ENCODE measurements at places on chromosomes 2 and 18.

GRCh38 chr18:41391616-41392595 lies 563.1 kb upstream of the PIK3C3 start:
- peak; percentile 33 for DNase-seq

DNA sequence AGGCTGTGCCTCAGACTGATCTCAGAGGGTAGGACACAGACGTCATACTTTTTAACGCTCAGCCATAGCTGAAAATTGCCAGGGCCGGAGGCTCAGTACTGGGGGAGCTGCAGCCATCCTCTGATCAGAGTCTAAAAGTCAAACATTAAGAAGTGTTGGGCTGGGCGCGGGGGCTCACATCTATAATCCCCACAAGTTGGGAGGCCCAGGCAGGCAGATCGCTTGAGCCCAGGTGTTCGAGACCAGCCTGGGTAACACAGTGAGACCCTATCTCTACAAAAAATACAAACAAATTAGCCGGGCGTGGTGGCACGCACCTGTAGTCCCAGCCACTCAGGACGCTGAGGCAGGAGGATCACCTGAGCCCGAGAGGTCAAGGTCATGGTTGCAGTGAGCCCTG lies 48.8 kb downstream of the FAM178B start:
- DNase-seq: no peak

DNA sequence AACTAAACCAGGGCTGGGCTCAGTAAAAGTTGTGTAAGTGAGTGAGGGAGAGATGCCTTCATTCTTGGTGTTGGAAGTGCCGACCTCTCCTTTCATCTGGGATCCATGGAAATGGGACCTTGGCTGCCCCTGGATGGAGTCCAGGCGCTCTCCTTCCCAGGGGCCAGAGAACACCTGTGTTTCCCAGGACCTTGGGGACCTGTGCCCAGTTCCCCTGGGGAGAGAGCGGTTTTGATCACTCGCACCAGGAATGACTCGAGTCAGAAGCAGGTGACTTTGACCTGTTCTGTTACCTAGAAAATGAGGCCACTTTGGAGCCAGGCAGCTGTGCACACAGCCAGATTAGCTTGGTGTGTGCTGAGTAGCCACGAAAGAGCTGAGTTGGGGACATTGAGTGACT lies 97.3 kb downstream of the SH3BP4 start:
- no peak for DNase-seq

DNA sequence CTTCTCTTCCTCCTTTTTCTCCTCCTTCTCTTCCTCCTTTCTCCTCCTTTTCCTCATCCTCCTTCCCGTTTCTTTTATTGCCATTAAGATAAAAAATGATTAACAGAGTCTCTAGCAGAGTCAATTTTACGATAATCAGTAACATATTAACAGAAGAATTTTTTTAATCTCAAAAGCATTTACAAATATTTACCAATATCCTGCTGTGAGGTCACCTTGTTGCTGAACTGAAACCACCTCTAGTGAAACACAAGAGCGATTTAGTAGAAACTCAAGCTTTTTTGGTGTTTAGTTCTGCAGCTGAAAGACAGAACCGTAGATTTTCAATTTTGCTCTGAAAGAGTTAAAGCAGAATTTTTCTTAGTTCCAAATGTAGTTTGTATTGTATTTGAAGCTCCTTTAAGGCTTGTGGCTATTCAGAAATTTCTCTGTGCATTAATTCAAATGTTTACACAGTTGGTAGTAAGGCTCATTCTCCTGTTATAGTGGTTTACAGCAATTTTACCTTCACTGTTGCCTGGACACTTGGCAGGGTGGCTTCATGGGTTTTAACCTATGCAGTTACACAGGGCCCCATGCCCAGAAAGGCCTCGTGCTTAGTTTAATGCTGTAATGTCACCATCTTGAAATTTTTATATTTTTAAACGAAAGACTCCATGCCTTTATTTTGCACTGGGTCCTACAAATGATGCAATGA lies 1106.6 kb upstream of the FAM98A start:
- no peak for DNase-seq

DNA sequence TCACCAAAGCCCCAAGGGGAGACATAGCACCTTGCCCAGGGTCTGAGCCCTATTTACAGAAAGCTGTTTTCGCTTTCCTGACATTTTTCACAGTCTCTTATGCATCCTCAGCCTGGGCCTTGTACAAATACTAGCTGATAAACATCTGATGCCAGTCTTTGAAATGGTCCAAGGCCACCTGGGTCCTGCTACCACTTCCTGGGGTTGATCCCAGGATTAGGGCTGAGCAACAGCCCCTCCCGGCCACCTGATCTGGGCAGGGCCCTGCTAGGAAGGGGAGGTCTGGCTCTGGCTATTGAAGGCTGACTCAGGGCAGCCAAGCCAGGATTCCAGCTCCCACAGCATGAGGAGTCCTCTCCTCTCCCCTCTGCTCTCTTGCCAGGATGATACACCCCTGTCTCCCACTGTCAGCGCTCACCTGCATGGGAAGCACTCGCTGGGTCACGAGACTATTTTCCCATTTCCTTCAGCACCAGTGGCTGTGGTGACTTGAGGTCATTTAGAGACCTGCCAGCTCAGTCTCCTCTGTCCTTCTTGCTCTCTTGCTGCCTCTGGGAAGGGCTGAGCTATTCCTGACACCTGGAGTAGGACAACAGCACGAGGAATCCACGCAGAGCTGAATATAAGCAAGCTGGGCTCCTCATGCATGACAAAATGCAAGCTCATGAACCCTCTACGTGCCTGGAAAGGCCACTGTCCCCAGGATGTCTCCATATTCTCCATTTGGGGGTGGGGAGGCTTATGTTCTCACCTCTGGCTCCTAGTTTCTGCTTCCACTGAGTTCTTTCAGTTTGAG lies 53.0 kb upstream of the LGALSL start:
- peak; percentile 55 for DNase-seq

DNA sequence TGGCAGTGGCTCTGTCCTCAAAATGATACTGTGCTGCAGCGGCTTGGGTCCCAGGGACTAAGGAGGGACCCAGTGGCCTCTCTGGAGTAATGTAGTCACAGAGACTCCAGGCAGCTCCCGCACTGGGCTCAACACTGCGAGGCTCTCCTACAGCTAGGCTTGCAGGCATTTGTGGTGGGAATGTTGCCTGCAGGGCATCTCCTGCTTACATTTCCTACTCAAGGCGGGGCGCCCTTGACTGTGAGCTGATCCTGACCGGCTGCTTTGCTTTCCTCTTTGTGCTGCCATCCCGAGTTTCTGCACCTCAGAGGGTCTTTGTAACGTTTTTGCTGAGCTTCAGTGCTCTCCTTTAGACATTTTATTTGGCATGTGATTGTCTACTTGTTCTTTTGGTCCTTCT lies 177.4 kb upstream of the FN1 start:
- DNase-seq: no peak

DNA sequence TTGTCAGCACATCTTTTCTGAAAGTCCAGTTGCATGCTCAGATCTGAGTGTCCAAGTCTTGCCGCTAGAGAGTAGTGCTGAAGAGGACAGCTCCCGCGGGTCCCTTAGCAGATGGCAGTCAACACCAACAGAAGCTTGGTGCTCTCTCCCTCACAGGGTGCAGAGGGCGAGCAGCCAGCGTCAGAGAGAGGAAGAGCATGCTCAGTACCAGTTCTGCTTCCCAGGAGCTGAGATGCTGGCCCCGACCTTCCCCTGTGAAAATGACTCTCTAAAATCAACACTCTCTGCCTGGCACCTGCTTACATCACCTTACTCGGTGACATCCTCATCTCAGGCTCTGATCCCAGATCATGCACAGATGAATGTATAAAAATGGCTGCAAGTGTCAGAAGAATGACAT lies 86.0 kb upstream of the TWIST2 start:
- no peak for DNase-seq

DNA sequence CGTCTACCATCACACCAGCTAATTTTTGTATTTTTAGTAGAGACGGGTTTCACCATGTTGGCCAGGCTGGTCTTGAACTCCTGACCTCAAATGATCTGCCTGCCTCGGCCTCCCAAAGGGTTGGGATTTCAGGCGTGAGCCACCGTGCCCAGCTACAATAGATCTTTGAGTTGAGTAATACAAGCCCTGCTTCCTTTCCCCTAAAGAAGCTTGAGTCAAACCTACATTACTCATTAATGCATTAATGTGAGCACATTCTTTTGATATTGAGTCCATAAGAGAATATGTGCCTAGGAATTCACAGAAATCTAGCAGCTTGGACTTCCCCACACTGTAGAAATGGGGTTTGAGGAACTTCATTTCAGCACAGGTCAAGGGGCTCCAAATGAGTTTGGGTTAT lies 39.6 kb downstream of the PSMG2 start:
- DNase-seq: no peak

DNA sequence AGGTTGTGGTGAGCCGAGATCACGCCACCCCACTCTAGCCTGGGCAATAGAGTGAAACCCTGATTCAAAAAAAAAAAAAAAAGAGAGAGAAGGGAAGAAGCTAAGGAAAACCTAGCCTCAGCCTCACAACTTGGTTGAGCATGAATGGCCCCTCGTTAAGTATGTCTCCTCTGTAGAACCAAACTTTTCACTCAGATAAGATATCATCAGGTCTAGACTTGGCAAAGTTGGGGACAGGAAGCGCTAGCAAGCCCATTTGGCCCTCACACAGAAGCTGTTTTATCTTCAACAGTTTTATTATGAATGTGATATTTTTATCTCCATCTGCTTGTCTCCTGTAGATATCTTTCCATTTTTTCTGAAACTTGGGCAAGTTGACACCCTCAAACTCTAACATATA lies 3.5 kb upstream of the ASXL2 start:
- no peak for DNase-seq

DNA sequence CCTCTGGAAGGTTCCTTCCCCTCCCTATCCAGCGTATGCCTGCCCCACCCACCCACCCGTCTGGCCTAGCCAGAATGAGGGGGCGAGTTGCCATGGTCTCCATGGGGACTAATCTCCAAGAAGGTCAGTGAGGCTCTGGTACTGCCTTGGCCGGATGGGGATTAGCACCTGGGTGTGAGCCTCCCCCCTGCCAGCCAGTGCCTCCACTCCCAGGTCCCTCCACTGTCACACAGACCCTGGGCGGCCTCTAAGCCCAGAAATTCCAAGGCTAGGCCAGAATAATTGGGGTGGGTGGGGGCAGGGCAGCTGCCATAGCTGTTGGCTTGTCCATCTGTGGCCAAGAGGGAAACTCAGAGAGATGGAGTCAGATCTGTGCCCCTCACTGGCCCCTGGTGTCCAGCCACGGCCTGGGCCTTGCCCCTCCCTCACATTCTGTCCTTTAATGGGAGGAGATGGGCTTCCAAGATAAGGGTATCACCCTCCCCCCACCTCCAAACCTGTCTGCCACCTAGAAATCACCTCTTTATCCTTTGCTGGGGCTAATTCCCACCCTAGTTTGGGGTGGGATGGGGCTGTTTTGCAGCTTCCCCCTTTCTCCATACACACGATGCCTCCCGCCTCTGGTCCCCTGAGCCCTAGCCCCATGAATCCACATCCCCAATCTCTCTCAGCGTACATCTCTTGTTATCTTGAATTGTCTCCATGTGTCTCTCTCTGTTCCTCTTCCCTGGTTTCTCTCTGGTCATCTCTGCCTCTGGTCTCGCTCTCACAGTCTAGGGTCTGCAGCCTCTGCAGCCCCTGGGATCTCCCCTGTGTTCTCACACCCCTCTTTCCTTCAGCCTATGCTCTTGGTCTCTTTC lies 6.0 kb upstream of the CRYBA2 start:
- DNase-seq: no peak

GRCh38 chr2:30747206-30747605 lies 60.0 kb downstream of the CAPN13 start:
- no peak for DNase-seq

DNA sequence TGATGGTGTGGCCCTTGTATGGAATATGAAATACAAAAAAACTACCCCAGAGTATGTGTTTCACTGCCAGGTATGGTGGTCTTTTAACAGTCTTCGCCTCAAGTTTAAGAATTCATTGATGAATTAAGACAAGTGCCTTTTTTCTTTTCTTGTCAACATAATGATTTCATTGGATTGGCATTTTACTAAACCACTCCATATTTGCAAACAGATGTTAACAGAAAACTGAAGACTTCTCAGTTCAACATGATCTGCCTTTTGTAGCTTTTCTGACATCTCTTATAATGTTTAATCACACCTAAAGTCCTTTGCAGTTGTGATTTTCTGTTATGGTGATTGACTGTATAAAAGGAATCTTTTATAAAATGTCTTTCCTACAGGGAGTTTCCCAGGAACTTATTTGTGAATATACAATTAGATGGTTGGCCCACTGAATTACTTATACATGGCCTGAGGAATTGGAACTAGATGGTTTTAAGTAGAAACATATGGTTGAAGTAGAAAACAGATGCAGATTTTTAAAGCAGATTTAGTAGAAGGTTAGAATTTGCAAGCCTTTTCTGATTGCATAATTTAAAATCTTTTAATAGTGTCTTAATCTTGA lies 39.7 kb downstream of the DYNC1I2 start:
- DNase-seq: no peak

DNA sequence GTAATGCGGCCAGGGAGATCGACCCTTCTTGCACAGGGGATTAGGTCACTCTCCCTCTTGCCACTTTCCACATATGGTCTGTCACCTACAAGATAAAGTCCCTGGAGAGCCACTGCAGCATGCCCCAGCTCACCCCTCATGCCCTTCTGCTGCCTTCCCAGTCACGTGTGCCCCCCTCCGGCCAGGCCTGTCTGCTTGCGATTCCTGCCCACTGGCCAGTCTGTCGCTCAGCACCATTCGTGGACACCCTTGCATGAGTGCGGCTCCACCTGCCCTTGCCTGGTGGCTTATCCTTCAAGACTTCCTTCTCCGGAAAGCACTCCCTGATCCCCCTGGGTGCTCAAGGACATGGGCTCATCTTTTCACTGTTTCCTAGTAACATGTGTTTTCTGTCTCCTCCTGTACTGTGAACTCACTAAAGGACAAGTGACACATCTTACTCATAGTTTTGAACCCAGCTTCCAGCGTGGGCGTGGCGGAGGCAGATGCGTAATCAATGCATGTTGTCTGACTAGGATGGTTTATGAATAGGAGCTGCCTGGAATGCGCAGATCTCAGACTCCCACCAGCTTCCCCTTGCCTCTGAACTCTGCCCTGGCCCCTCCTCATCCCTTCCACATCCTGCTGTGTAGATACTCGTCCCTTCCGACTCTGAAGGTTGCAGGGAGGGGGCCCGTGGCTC lies 7.8 kb upstream of the NT5DC4 start:
- no peak for DNase-seq

GRCh38 chr18:48958951-48959350 lies 8.2 kb upstream of the SMAD7 start:
- no peak for DNase-seq

- DNase-seq: peak; percentile 15
Observed at GRCh38 chr18:50560681-50561629, 1.1 kb downstream of the MAPK4 start.

GRCh38 chr2:71566372-71566771 lies 113.0 kb downstream of the DYSF start:
- no peak for DNase-seq

- DNase-seq: no peak
Observed at GRCh38 chr2:28506112-28506910, 10.5 kb downstream of the PLB1 start.

- DNase-seq: no peak
Observed at GRCh38 chr2:168256448-168256847, 9.1 kb upstream of the STK39 start.

GRCh38 chr2:96117701-96118588 lies 1.6 kb upstream of the ADRA2B start:
- no peak for DNase-seq

All from DMS79 treated with DMSO at 0.1 percent for 48 hours (cell line).